ENCODE measurements at places on chromosomes 6 and 20.

DNA sequence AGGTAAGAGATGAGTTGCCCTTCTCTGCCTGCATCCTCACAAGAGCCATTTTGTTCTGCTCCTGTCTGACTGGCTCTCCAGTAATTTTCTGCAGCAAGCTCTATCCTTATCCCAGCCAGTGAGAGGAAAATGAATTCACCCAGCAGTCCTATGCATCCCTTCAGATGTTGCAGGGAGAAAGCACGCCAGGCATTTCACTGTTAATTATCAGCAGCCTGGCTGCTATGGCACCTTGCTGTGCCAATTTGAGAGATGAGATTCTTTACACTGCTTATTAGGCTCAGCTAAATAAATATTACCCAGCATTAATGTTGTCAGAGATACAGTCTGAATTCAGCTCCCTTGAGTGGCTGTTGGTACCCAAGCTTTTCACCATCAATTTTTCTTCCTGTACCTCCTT is 61.1 kb upstream of the SNAP25 start:
- no peak for DNase-seq

GRCh38 chr6:125219361-125219895 is 65.9 kb downstream of the TPD52L1 start:
- no peak for DNase-seq

DNA sequence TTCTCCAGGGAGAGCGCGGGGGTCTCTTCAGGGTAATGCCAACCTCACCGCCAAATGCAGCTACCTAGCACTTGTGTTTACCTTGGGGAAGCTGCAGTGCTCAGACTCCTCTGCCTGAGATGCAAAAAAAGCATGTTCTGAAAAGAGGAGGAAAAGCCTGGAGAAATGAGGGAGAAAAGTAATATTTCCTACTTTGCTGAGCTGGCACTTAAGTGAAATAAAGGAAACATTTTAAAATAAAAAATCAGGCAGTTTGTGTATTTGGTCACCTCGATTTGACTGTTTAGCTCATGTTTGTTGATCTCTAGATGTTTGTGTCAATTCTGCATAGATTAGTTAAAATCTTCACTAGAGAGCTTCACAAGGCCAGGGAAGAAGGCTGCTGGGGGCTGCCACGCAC is 487.2 kb downstream of the QKI start:
- DNase-seq = no peak

DNA sequence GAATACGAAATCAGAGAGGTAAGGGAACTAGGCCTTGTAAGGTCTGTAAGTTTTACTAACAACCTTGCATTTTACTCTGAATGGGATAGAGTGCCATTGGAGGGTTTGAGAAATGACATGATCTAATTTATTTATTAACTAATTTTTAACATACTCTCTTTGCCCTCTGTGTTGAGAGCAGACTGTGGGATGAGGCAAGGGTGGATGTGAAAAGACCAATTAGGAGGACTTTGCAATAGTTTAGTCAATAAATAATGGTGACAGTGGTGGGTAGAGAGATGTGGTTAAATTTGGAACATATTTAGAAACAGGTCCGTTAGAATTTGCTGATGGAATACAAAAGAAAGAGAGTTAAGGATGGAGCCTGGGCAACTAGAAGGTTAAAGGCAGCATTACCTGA is 60.0 kb downstream of the MKKS start:
- no peak for DNase-seq

- DNase-seq = no peak
These were observed 474.4 kb upstream of the HSF2 start for GRCh38 chr6:121925024-121925423.

GRCh38 chr6:116535109-116535508 is 10.4 kb downstream of the TRAPPC3L start:
- DNase-seq = no peak

GRCh38 chr20:50144362-50144761 is 9.2 kb downstream of the PEDS1 start:
- no peak for DNase-seq

Data from activated CD4-positive, CD25-positive, alpha-beta regulatory T cell (primary cell).